ENCODE measurements at places on chromosomes 5 and 9.

DNA sequence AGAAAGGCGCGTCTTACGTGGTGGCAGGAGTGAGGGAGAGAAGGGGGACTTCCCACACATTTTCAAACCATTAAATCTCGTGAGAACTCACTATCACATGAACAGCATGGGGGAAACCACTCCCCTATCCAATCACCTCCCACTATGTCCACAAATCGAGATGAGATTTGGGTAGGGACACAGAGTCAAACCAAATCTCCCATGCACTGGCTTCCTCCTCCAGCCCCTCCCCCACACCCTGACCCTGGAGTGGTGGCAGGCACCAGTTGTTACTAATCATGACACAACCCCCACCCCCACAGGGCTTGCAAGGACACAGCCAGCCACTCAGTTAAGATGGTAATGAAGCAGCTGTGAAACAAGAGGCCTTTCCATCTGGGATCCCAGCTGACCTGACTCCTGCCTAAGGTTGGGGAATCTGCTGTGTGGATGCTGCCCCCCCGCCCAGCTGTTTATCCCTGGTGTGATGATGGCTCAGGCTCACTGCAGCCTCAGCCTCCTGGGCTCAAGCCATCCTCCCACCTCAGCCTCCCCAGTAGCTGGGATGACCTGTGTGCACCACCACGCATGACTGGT is 57.1 kb upstream of the FUBP3 start:
- DNase-seq, result peak; percentile 8

GRCh38 chr5:131825404-131826013 is 28.7 kb upstream of the FNIP1 start:
- DNase-seq, result no peak

DNA sequence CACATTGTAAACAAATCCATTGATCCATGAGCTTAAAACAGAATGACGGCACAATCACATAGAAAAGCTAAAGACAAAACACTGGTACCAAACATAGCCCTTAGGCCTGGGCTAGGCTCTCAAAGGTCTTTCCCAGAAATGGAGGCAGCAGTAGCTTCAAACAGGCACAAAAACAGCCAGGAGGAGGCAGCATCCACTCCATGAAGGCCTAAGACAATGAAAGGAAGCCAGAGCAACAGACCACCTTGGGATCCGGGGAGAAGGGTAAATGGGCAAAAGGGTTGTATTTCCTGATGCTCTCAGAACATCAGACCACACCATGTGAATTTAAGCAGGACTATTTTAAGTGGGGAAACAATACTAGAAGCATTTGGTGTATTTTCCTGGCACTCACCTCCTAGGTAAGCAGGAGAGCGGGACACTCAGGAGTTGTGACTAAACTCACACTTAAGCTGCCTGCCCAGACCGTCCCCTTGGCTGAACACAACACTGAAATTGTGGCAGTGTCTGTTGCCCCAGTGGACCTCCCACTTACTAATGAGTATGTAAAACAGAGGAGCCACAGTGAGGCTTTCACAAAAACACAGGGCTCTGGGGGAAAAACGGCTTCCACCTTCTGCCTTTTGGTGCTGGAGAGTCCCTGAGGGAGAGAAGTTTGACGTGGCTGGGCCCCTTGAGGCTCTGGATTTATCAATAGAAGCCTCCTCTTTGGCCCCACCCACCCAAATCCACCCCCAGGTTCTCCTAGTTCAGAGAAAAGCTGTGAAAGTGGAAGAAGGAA is 11.9 kb downstream of the GNPDA1 start:
- no peak for DNase-seq

DNA sequence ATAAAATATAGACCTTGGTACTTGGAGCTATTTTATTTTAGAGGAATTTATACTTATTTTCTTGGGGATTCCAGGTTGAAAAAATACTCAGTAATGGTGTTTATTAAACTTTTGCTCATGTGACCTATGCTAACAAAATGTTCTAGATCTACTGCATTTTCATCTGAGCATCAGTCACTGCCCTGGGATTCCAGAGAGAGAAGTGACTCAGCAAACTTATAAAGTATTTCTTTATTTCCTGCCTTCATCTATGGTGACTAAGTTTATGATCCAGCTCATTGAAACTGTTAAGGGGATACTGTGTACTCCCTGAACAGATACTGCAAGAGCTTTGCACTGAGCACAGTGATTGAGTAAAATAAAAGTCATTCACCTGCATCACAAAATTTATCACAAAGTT is 298.5 kb upstream of the CDH18 start:
- DNase-seq, result no peak

- DNase-seq, result no peak
Observed at GRCh38 chr9:100324594-100325200, 28.0 kb downstream of the TEX10 start.

DNA sequence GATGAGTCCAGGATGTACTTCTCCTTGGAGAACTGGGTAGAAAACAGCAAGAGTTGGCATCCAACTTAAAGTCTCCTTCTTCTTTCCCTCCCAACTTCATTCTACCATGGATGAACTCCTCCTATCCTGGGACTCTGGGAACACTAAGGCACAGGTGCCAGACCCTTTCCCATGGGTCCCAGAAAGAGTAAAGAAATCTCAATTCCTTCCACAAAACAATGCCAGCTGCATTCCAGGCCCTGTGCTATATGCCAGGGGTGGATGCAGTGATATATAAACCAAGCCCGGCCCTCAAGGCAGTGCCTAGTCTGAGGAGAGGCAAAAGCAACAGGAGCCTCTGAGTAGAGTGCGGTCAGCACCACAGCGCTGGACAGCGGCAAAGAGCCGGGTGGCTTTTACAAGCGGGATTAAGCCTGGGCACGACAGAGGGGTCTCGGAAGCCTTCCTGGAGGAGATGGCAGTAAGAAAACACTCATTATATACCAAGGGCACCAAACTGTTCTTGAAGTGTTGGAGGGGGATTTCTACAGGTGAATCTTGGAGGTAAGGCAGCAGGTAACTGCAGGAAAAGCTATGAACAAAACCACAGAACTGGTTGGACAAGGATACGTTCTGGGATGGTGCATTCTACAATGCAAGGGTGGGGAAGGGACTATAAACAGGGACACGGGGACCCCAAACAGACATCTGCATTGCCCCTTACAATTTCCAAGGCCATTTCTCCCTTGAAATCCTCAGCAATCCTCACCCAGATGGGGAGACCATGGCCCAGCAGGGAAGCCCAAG is 16.4 kb upstream of the TOR2A start:
- DNase-seq, result no peak

Data from activated CD4-positive, alpha-beta T cell treated with anti-CD3 and anti-CD28 coated beads, Interleukin-2, amount 50 U/mL, for 48 hours (primary cell).